ENCODE measurements at places on chromosomes 11 and 22.

DNA sequence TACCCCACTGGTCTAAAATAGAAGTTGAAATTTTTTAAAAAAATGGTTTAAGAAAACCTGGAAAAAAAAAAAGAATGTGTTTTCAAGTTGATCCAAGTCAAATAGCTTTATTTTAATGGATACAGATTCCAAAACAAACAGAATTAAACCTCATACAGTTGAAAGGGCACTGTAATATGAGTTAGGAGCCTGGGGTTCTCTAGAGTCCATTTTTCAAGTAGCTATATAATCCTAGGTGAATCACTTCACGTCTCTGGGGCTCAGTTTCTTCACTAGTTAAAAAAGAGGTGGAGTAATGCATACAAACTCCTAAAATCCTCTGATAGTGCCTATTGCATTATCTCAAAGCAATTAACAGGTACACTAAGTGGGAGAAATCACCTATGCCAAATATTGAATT, 132.9 kb downstream of the BBOX1 start:
- no peak for DNase-seq

DNA sequence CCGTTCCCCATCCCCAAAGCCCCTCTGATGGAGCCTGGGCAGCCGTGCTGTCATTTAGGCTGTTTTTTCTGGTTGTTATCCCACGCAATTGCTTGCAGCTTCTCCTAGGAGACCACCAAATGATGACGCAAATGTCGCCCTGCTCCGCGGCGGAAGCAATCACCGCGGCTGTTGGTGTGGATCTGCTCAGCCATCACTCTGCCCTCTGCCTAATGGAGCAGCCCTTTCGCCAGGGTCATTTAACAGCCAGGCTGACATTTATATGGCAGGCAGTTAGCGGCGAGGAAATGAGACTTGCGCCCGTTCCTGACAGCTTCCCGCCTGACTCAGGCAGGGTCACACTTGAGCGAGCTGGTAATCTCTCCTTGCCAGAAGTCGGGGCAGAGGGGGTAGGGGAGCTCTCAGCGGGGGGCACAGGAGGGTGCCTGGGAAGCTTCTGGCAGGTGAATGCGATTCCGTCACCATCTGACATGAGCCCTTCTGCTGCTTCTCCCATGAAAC, 97.9 kb upstream of the RTL6 start:
- DNase-seq, result peak; percentile 55

DNA sequence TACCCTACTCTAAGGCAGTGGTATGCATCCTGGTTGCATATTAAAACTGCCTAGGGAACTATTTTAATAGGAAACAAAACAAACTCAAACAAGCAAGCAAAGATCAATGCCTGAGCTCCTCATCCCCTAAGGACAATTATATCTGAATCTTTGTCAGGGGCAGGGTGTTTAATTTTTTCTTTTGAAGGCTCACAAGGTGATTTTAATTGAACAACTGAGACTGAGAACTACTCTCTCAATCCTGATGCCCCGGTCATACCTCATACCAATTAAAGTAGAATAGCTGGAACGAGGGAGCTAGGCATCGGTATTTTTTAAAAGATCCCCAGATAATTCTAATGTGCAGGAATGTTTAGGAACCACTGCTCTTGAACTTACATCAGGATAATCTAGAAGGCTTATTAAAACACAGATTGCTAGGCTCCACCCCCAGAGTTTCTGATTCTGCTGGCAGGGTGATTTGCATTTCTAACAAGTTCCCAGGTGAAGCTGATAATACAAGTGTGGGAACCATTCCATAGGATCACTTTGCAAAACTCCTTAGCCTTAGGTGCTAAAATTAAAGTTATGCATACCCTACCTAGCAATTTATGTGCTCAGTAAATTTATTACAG, 416.5 kb downstream of the GUCY1A2 start:
- no peak for DNase-seq

- no peak for DNase-seq
Observed at GRCh38 chr11:94144216-94144615, 15.6 kb downstream of the PANX1 start.

GRCh38 chr22:19776433-19777031, 16.0 kb downstream of the TBX1 start:
- peak; percentile 84 for DNase-seq

DNA sequence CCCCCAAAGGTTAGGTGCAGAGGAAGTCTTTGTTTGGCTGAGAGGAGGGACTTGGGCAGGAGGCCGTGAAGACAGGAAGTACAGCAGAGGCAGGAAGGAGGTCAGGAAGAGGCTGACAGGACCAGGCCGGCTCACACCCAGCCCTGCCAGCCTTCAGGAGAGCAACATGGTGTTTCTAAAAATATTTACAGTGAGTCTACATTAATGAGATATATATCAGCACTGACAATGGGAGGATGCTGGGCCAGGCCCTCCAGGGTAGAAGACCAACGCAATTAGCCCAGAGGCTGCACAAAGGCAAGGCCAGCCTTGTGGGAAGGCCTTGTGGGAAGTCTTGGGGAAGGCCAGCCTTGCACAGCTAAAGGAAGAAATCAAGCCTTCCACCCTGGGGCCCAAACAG, 7.9 kb upstream of the APLNR start:
- DNase-seq, result no peak

GRCh38 chr11:88246696-88247095, 71.5 kb upstream of the RAB38 start:
- DNase-seq, result no peak

DNA sequence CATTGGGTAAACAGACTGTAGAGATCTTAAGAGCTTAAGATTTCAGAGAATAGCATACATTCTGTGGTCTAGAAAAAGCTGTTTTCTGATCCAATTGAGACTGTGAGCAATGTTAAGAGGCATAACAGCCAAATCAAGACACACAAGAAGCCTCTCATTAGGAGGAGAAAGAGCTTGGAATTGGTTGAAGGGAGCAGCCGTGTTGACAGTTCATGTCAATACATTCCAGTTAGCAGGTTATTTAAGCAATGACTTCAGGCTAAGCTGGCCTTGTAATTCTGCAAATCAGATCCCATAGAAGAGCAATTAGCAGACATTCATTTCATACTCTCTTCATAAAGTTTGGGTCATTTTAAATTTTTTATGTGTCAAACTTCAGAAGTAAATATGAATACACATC, 50.9 kb downstream of the ETS1 start:
- no peak for DNase-seq

- DNase-seq, result peak; percentile 6
Observed at GRCh38 chr11:35800970-35801953, 138.7 kb downstream of the TRIM44 start.

DNA sequence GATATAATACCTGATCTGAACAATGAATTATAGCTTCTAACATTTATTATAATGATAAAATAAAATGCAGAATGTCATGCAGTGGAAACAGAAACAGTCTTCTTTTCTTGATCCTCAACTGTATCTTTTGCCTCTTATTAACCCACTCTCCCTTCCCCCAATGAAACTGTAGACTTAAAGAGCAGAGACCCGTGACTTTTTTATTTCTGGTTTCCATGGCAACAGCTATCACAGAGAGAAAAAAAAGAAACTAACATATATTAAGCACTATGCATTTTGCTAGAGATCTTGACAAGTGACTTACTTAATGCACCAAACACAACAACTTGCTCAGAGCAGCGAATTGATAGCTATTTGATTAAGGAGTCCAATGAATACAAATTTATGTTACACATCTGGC, 69.3 kb downstream of the RAB38 start:
- DNase-seq, result no peak

- DNase-seq, result peak; percentile 37
Observed at GRCh38 chr11:63770763-63771162, 2.2 kb upstream of the ZFTA start.

- peak; percentile 52 for DNase-seq
Observed at GRCh38 chr11:77557553-77557952, 32.2 kb upstream of the AQP11 start.

DNA sequence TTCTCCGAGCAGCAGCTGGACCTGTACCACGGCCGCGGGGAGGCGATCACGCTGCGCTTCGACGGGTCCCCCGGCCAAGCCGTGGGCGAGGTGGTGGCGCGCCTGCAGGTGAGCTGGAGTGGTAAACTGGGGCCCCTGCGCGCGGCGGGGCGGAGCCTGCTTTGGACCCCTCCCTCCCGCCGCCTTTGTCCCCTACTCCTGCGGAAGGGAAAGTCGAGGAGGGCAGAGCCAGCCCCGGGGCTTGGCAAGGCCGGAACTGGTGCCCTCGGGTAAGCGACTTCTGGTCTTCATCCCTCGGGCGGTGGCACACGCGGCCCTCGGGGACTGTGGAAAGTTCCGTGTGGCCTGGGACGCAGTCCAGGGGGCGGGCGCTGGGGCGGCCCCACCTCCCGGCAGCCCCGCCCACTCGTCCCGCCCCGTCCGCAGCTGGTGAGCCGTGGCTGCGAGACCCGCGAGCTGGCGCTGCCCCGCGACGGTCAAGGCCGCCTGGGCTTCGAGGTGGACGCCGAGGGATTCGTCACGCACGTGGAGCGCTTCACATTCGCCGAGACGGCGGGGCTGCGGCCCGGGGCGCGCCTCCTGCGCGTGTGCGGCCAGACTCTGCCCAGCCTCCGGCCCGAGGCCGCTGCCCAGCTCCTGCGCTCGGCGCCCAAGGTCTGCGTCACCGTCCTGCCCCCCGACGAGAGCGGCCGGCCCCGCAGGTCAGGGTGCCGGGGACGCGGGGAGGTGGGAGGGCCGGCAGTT, 9.2 kb downstream of the SIPA1 start:
- DNase-seq, result no peak

DNA sequence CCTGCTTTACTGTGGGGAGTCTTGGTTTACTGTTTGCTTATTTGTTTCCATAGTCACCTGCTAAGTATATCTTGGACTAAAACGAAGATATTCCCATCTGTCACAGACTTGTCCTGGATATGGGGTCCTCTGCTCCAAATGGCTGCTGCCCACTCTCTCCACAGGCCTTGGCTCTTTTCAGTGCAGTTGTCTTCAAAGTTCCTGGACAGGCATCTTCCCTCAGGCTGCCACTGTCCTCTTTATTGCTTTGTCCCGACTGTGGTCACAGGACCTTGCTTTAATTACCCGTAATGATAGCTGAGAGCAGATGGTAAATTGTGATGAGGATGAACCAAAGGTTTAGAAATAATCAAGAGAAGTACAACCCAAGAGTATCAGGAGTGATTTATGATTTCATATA, 713.9 kb upstream of the CCDC179 start:
- DNase-seq, result no peak

- no peak for DNase-seq
Observed at GRCh38 chr11:75204012-75204674, 36.4 kb upstream of the TPBGL start.

DNA sequence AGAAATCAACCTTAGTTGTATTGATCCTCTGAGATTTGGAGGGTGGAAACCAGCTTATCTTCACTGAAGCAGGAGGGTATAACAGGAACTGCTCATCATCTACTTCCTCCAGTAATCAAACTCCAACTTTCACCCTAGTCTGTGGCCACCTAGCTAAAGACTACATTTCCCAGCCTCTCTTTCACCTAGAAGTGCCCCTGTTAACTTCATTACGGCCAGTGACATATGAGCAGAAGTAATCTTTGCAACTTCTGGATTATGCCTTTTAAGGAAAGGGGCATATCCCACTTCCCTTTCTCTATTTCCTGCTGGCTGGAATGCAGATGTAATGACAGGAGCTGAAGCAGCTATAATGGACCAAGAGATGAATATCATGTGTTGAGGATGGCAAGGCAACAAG, 7.6 kb upstream of the VPS37C start:
- DNase-seq, result peak; percentile 22

- DNase-seq, result no peak
Observed at GRCh38 chr11:58905011-58905720, 34.1 kb upstream of the GLYATL1 start.

DNA sequence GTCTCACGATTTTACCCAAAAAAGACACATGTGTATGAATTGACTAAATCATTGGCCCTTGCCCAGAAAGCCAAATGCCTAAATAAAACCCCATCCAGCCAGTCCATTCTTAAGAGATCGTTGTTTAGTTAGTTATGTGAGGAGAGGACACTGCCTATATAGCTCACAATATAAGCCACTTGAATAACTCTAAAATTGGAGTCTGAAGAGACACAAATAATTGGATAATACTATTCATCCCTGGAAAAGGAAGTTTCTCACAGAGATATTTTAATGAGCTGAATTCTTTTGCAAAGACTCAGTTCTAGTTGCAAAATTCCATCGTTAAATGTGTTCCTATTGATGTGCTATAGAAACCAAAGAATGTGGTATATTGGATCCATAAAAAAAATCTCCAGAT, 176.7 kb downstream of the SOX6 start:
- DNase-seq, result no peak

GRCh38 chr11:9528573-9529333, 44.7 kb upstream of the WEE1 start:
- DNase-seq, result no peak

DNA sequence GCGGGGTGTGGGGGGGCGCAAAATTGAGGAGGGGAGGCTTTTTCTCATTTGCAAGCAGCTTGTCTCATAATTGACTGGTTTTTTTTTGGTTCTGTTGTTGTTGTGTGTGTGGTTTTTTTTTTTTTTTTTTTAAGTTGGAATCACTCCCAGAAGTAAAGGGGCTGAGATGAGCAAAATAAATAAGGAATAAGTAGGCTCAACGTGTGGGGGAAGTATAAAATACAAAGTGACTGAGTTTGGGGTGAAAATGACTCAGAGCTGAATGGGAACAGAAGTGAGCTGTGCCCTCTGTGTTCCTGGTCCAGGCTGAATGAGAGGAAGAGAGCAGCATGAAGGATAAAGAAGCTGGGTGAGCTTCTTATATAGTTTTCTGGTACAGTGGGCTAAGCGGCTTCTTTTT, 90.0 kb downstream of the GRIK4 start:
- DNase-seq, result no peak

GRCh38 chr22:19177164-19178064, 1.1 kb downstream of the SLC25A1 start:
- no peak for DNase-seq

DNA sequence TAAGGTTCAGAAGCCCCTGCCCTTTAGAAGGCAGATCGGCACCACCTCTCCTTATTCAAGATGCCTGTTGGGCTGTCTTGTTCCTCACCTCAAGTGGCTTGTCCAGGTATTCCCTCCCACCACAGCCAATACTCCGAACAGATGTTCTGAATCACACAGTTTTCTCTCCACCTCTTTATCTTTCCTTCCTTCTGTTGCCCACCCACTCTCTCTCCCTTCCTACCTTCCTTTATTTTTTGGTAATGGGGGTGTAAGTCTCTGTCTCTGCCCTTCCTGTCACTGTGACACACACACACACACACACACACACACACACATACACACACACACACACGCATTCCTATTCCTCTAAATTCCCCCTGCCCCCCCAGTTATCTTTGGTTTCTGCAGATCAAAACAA, 8.4 kb downstream of the BEST1 start:
- DNase-seq, result no peak

GRCh38 chr22:19995611-19996339, 20.8 kb downstream of the ARVCF start:
- DNase-seq, result no peak

Measured in NB4 (cell line).